ENCODE measurements at places on chromosomes 1 and 21. TPM values are rescaled to one million over a fixed set of nuclear protein-coding genes. Genes with fewer than 3 reads are reported as not detected.

DNA sequence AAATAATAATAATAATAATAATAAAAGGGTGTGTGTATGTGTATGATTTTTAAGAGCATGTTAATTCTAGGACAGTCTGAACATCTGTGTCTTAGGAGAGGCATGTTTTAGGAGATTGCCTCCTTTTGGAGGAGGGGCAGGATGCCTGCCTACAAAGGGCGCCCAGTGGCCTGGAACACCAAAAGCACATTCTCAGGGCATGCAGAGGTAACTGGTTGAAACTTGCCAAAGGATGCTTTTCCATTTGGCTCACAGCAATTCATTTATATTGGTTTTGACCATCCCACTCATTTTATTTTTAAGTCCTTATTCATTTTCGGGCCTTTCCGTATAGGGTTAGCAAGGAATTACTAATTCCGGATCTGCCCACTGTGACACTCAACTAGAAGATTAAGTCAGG, 21.1 kb upstream of the LAMC2 start:
- DNase-seq, result no peak

FMN2 gene
- 7.2 TPM for polyA plus RNA-seq

DNA sequence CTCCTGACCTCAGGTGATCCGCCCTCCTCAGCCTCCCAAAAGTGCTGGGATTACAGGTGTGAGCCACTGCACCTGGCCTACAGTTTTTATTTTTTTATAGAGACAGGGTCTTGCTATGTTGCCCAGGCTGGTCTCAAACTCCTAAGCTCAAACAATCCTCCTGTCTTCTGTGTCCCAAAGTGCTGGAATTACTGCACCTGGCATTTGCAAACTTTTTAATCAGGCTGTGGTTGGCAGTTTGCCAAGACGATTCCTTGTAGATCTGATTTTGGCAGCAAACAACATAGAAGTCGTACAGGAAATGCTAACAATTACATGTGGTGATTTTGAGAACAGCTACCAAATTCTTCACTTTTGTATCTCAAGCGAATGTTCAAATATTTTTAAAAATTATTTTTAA, 10.1 kb downstream of the RBP7 start:
- DNase-seq, result no peak

GRCh38 chr1:11682287-11682771, 1.4 kb upstream of the MAD2L2 start:
- DNase-seq, result no peak

- no peak for DNase-seq
These were observed 107.6 kb downstream of the LHX9 start for GRCh38 chr1:198024782-198025181.

DNA sequence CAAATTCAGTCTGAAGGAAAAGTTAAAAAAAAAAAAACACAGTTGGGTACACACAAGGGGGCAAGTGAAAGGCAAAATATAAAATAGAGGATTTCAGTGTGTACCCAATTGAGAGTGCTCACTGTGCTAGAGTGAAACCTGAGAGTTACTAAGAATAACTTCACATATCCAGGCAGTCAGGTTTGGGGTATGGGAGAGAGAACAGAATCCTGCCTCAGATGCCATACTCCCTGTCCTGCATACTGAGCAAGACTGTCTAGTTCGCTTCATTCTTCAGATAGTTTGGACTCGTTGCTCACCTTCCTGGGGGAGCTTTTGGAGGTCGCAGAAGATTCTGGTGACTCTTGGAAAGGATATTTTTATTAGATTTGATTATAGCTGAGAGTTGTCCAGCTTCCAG, 20.4 kb downstream of the CEP85 start:
- no peak for DNase-seq

DNA sequence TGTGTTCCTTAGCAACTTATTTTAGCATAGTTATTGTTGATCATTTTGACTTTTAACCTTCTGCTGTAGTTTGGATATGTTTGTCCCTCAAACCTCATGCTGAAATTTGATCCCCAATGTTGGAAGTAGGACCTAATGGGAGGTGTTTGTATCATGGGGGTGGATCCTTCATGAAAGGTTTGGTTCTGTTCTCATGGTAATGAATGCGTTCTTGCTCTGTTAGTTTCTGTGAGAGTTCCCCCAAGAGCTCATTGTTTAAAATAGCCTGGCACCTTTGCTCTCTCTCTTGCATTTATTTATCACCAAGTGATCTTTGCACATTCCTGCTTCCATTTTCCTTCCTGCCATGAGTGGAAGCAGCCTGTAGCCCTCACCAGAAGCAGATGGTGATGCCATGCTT, 372.1 kb upstream of the VAMP3 start:
- DNase-seq, result no peak

E2F2 gene
- polyA plus RNA-seq, result 0.43 TPM

TP73 gene
- polyA plus RNA-seq, result 0.64 TPM

DNA sequence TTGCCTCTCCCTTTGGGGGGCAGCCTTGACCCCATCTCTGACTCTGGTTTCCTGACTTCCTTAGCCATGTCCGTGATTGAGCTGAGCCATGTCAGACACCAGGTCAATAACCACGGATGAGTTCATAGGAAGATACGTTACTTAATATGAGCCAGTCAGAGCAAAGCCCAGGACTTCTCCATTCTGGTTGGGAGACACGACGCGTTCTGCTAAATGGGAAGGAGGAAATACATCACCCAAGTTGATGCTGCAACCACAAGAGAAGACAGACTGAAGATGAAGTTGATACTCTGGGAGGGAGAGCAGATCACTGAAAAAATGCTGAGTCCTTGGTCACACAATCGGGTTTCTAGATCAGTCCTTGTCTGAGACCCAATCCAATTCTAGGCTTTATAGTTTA, 90.9 kb downstream of the MATN1 start:
- DNase-seq, result no peak

GRCh38 chr21:37514038-37514667, 147.6 kb downstream of the DYRK1A start:
- no peak for DNase-seq

DNA sequence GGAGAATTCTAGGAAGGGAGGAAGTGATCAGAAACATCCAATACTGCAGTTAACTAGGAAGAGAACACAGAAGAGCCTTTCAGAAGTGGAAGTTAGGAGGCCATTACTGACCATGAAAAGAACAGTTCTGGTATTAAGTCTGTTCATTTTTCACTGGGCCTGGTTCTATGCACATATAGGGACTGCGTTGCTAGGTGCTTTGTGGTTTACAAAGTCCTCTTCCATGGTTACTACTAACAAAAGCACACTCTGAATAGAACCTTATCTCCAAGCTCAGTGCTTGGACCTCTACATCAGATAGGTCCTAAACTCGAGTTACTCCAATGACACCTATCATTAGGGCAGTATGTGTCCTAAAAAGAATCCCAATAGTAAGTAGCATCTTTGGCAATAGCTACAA, 75.4 kb downstream of the RPAP2 start:
- no peak for DNase-seq

PLA2G2A gene
- polyA plus RNA-seq, result not detected

DENND2C gene
- polyA plus RNA-seq, result 0.03 TPM

FCRL4 gene
- not detected for polyA plus RNA-seq

DNA sequence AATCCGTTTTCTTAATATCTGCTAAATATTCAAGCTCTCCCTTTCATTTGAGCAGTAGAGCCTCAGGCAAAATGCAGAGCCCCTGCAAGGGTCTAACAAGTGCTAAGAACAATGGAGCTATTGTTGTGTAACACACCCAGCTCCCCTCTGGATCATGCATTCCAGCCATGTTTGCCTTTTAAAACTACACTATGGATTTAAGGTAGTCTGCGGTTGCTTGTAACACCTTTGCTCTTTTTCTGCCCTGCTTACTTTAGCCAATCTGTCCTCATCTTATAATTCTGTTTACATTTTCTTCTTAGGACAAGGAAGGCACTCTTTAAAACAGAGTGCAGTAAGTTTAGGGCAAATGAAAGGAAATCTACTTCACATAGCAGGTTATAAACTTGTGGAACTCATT, 60.0 kb upstream of the C1orf105 start:
- no peak for DNase-seq

DNA sequence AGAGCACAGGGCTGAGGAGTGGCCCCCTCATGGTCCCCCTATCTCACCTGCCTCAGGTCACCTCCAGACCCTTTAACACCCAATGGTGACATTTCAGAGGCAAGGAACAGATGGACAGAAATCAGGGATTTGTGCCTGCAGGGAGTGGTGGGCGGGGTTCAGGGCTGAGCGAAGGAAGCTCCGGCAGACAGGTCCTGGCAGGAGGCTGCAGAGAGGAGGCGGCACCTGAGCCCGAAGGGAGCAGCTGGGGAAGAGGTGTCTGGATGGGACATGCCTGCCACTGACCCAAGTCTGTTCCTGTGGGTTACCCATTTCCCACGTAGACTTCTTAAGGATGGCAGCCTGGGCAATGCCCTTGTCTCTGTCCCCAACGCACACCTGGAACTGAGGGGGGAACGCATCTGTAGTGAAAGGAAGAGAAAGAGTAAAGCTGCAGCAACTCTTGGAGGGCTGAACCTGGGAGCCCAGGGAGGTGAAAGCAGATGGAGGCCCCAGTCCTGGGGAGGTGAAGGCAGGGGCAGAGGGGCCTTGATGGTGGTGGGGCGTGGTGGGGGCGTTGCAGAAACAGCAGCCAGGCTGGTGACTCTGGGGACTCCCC, 61.6 kb upstream of the ADARB1 start:
- DNase-seq, result no peak

GPR25 gene
- polyA plus RNA-seq, result not detected

GPR37L1 gene
- not detected for polyA plus RNA-seq

SPATA46 gene
- not detected for polyA plus RNA-seq

DNA sequence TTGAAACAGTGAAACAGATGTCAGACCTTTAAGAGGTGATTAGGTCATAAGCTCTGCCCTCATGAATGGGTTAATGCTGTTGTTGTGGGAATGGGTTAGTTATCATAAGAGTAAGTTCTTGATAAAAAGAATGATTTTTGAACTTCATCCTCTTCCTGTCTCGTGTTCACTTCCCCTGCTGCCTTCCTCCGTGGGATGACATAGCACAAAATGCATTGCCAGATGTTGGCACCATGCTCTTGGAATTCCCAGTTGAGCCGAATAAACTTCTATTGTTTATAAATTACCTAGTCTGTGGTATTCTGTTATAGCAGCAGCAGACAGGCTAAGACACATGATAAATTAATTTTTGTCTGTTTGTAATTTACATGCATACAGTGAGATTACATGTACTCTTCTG, 112.0 kb upstream of the LRRC7 start:
- no peak for DNase-seq

MYOG gene
- polyA plus RNA-seq, result not detected

CNTN2 gene
- polyA plus RNA-seq, result 0.03 TPM

ZBTB18 gene
- 19.3 TPM for polyA plus RNA-seq

- DNase-seq, result peak; percentile 90
These were observed 35.7 kb downstream of the ZBTB8B start for GRCh38 chr1:32500387-32501209.

LYPD8 gene
- polyA plus RNA-seq, result 1.5 TPM

LAD1 gene
- not detected for polyA plus RNA-seq

DNA sequence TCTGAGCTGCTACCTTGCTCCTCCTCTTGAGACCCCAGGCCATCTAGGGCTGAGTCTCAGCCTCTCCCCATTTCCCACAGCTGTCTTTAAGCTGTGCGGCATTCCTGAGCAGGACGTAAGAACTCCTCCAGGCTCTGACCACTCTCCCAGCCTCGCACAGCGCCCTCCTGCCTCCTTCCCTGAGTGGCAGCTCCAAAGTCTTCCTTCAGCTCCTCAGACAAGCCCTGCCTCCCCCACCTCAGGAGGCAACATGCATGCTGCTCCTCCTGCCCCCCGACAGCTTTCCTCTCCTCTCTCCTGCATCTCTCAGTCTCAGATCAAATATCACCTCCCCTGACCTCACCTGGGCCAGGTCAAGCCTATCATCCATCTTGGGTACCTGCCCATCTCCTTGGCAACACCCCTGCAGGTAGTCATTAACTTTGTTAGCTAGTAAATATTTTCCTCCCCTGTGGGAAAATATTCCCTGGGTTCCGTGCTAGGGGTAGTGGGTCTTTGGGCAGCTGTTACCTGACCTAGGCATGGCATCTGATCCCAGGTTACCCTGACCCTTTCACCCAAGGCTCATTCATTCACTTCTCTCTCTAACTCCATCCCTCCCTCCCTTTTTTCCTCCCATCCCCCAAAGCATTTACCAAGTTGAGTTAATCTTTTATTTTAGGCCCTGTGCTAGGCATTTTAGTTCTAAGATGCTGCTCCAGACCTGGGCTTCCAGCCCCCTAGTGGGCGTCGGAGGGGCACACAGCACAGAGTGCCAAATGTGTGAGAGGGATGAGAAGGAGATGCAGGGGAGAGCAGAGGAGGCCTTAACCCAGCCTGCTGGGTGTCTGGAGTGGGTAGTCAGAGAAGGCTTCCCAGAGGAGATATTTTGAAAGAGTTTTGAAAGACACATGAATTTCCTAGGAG, 419.9 kb downstream of the PTPRU start:
- DNase-seq, result peak; percentile 53

GRCh38 chr1:44413740-44414139, 8.7 kb downstream of the RNF220 start:
- no peak for DNase-seq

OR2T12 gene
- not detected for polyA plus RNA-seq

FAM72C gene
- polyA plus RNA-seq, result 2.4 TPM

ANKRD65 gene
- polyA plus RNA-seq, result 0.07 TPM

IVL gene
- polyA plus RNA-seq, result 0.86 TPM

GPR61 gene
- polyA plus RNA-seq, result not detected

DNA sequence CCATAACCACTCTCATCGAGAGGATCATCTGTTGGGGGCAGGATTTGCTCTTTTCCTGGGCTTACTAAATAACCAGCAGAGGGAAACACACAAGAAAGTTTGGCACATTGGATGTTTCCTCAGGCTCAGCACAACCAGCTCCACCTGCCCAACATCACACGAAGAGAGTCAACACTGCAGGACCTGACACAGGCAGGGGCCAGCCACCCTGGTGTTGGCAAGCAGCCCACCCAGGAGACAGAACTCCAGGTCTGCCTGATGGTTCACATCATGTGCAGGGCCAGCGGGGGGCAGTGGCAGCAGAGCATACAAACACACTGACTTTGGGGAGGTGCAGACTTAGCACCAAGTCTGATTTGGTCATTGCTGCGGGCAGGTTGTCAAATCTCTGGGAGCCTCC, 182.3 kb upstream of the GALNT2 start:
- DNase-seq, result peak; percentile 64

PGLYRP4 gene
- not detected for polyA plus RNA-seq

DNA sequence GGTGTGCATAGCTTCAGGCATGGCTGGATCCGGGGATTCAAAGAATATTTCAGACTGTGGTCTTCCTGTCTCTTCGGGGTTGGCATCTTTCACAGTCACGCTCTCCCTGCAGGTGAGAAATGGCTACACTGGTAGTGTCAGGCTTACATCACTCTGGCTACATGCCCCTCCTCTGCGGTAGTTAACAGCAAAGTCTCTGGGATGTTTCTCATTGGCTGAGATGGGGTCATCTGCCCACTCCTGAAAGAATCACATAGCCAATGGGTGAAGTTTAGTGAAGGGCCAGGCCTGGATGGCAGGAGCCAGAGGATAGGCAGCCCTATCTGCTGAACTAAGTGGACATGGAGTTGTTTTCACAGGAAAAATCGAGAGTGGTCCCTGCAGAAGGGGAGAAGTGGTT, 356.5 kb downstream of the MATN1 start:
- DNase-seq, result no peak

GRCh38 chr1:93702111-93702827, 20.6 kb upstream of the BCAR3 start:
- peak; percentile 74 for DNase-seq
